ENCODE measurements at places on chromosomes 6 and 20.

DNA sequence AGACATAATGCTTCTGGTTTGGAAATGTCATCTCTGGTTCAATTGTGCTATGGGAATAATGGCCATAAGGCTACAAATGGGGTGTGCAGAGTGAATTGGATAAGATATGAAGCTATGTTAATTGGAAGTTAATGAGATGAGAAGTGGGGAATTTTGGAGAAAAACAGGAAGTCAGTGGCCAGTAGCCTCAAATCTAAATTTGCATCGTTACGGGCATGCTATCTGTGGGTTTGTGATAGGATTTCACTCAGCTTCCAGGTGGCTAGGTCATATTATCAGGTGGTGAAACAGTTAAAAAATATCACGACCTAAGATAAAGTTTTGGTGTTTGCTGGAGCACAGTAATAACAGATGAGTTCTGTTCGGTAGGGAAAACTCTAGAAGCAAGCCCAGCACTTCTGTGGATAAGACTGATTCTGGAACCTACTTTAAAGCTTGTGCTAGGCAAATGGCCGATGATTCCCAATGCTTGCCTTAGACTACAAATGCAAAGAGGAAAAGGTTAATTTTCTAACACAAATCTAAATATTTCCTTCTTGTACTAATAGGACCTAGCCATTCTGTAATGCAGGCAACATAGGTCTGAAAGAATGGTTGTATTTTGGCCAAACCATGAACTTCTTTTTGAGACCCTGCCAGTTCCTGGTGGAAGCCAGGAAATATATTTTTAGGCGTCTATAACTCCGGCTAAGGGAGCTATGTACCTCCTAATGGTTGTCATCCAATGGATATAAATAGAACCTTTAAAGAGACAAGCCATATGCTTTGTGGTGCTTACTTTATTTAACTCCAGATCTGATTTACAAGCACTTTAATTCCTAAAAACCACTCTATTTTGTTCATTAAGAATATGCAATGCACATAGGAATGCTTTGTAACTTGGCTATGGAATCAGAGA is 111.0 kb downstream of the PLCB1 start:
- no peak for DNase-seq

DNA sequence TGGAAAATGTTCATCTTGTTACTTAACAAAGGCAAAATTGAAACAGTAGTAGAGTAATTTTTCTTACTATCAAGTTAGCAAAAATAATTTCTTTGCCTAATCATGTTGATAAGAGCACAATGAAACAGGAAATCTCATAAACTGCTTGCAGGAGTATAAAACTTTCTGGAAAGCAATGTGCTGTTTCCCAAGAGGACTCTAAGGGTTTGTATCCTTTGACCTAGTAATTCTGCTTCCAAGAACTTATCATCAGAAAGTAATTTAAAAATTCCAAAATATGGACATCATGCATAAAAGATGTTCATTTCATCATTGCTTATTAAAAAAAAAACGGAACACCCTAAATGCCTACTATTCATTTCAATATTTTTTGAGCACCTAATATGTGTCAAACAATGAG is 46.1 kb upstream of the TNFAIP3 start:
- DNase-seq: no peak

- DNase-seq: no peak
Observed at GRCh38 chr6:89818977-89819335, 638 bp downstream of the MDN1 start.

DNA sequence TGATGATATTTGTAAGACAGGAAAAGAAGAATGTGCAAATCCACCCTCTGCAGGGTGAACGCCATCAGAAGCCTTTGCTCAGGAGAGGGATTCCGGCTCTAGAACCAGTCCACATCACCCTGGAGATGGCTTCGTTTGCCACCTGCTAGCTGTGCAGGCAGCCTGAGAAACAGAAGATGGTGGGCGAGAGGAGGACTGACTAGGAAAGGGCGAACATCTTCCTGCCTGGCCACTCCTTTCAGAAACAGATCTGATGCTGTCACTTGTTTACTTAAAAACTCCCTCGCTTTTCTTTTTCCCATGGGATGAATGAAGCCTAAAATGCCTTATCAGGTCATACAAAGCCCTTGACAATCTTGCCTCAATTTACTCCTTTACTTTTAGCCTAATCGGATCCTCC is 1.2 kb downstream of the PTPRA start:
- DNase-seq: no peak

- DNase-seq: no peak
Observed at GRCh38 chr6:6707143-6707542, 118.6 kb downstream of the LY86 start.

DNA sequence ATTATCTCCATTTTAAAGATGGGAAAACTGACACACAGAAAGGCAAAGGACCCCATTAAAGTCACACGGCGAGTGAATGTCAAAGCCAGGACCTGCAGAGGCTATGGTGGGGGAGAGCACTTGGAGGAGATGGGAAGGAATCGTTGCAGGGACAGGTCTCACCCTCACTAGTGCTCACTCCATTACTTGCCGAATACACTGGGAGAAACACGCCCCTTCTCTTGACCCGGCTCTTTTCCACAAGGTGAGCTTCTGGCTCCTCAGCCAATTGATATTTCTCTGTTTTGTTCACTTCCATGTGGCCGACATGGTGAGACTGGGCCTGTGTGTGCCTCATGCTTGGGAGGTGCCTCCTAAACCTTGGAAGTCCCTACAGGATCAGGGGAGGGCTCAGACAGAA is 117.8 kb upstream of the KCNG1 start:
- DNase-seq: no peak

- no peak for DNase-seq
Observed at GRCh38 chr20:17654649-17655285, 27.3 kb downstream of the RRBP1 start.

DNA sequence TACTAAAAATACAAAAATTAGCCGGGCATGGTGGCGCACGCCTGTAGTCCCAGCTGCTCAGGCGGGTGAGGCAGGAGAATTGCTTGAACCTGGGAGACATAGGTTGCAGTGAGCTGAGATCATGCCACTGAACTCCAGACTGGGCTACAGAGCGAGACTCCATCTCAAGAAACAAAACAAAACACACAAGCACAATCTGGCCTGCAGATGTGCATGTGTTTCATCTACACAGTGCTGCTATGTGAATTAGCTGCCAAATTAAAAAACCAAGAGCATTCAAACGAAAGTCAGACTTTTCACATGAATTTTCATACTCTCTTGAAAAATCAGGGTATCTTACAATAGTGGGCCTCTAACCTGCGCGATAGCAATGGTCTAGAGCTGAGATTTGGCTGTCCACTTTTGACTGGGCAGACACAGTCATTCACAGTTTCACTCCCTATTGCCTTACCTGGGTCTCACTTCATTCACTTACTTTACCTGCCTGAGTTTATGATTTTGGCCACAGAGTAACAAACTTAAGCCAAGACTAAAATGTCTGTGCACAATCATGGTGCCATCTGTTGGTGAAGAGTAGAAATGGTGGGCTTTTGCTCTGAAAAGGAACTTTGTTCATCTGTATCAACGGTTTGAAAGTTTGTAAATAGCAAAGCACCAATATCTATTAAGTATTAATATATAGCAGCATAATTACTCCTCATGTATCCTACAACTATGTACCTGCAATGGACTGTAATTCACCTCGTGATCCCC is 138.5 kb upstream of the UST start:
- no peak for DNase-seq

GRCh38 chr6:12013307-12013719 is 1.2 kb downstream of the HIVEP1 start:
- no peak for DNase-seq

DNA sequence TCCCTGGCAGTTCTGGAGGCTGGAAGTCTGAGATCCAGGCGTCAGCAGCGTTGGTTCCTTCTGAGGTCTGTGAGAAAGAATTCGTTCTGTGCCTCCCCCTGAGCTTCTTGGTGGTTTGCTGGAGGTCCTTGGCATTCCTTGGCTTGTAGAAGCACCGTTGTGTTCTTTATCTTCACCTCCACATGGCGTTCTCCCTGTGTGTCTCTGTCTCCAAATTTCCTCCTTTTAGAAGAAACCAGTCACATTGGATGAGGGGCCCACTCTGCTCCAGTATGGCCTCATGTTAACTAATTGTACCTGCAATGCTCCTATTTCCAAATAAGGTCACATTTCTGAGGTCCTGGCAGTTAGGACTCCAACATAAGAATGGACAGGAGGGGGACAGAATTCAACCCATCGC is 73.0 kb upstream of the BACH2 start:
- DNase-seq: no peak

DNA sequence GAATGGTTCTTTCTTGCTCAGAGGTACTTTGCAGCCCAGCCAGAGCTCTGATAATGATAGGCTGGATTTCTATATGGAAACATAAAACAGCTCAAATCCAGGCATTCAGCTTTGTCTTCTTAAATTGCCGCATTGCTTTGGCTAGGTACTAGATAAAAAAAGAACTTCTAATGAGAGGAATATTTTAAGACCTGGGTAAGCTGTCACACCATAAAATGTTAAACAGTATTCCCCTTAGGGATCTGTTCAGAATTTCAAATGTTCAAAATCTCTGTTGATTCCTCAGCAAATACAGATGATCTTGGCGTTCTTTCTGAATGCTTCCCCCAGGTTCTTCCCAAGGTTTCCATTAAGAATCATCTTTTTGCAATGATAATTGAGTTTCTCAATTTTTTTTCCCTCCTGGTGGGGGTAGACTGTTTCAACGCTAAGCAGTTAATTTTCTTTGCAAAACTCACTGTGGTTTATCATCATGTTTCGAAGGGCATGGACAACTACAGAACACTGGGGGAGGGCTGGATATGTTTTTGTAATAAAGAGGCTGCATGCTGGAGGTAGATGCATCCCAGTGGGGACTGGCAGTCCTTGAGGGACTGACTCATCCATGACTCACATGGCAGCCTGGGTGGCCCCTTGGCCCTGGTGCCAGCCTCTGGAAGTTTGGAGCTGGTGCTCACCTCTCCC is 31.0 kb downstream of the TIAM2 start:
- no peak for DNase-seq

GRCh38 chr6:43070028-43070632 is 6.0 kb upstream of the PTK7 start:
- no peak for DNase-seq

- DNase-seq: no peak
Observed at GRCh38 chr6:10276106-10276505, 138.8 kb downstream of the TFAP2A start.

DNA sequence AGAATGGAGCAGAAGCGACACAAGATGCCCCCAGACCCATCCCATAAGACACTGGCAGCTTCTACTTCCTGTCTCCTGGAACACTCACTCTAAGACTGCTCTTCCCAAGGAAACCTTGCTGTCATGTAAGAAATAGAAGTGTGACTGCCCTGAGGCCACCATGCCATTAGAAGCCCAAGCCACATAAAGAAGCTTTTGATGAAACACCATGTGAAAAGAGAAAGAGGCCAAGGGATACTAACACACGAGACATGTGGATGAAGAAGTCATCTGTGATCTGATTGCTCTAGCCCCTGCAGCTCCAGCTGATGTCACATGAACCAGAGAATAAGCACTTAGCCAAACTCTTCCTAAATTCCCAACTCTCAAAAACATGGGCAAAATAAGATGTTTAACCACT is 117.9 kb upstream of the PCSK2 start:
- DNase-seq: no peak

DNA sequence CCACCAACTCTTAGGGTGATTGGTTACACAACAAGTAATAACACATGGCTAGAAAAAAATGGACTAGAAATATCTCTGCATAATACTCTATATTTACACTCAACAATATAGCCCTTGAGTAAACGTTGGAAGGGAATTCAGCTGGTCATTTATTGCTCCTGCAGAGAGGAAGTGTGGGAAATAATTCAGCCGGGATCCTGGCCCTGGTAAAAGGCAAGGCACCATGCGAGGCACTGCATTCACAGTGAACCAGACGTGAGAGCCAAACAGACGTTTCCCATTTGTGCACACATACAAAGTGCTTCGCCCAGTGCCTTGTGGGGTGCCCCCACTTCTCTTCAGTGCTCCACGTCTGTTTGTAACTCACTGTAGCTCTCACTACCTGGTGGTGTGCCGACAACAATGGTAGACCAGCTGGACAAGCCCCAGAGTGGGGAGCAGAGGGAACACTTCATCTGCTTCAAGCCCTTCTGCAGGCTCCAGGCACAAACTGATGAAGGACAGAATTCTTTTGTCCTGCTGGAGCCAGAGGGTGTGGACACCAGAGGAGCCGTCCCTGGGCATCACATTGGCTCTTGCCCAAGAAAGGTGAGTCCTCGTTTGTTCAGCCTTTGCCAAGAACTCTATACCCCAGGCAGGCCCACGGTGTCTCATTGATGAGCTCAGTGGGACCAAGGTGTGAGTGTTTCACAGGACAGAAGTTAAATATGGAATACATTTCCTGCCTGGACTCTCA is 18.8 kb downstream of the SYNDIG1 start:
- no peak for DNase-seq
